T-cell (primary cell): ENCODE measurements at places on chromosomes 4 and X.

DNA sequence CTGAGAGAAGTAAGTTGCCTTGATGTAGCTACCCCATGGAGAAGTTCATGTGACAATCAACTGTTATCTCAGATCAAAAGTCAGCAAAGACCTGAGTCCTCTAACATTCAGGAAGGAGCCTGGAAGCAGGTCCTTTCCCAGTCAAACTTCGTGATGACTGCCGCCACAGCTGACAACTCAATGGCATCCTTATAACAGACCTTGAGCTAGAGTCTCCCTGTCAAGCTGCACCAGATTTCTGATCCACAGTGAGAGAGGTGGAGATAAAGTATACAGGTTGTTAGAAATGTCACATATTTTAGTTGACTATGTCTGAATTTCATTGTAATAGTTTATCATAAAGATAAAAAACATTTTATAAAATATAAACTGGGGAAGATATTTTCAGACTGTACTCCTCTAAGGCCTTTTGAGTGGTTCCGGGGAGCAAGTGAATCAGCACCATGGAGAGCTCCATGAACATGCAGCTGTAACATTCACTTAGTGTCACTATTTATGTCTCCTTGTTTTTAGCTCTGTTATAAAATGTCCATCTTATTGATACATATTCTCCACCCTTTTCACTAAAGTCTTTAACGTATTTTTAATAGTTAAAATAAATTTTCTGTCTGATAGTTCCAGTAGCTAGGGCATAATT lies 1653.5 kb upstream of the AGA start:
- no peak for DNase-seq

GRCh38 chr4:187238646-187239045 lies 515.0 kb upstream of the FAT1 start:
- no peak for DNase-seq

- DNase-seq = no peak
These were observed 72.3 kb upstream of the TNMD start for GRCh38 chrX:100512471-100512870.

- no peak for DNase-seq
These were observed 975.4 kb upstream of the NDST4 start for GRCh38 chr4:116088771-116089170.

- DNase-seq = no peak
These were observed 215.5 kb downstream of the SPATA18 start for GRCh38 chr4:52266537-52267137.

- DNase-seq = no peak
These were observed 78.4 kb downstream of the PWWP3B start for GRCh38 chrX:106246511-106246910.

DNA sequence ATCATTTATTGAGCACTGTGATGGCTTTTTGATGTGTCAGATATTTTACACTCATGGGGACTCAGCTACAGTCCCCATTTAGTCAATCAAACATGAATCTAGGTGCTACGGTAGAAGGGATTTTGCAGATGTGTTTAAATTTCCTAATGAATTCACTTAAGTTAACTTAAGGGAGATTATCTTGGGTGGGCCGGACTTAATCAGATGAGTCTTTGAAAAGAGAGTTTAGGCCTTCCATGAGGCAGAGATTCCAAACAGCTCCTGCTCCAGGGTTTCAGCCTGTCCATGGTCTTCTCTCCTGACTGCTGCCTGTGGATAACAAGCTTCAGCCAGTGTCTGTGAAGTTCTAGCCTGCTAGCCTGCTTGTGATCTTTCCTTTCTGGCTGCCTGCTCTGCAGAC lies 202.4 kb downstream of the IDS start:
- DNase-seq = no peak

DNA sequence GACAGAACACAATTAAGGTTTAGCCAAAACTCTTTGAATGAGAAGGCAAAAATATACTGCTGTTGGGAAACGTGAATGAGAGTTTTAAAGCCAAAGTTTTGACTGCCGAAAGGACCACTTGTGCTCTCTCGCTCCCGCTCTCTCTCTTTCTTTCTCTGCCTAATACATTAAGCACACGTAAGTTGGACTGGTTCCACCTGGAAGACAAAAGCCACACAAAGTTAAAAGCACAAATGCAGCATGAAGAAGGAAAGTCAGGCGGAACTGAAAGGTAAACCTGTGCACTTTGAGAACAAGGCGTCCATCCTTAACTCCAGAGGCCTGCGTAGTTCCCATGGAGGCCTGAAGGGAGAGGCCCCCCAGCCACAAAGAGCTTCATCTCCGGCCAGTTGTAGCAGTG lies 1.9 kb downstream of the DCAF12L2 start:
- DNase-seq = no peak

GRCh38 chr4:2881431-2881830 lies 37.8 kb downstream of the ADD1 start:
- no peak for DNase-seq

DNA sequence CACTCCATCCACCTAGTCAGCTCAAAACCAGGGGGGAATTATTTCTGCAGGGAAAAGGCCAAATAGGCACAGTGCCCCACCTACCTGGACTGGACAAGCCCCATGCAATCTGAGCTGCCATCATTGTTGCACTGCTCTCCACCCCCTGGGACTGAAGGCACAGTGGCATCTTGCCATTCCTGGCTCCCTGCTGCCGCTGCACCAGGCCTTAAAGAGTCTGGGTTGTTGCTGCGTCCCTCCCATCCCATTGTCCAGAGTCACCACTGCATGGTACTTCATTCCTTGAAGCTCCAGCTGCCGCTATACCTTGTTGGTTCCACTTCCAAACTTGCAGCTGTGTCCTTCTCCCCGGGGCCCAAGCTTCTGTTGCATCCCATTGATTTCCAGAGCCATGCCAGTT lies 629.7 kb downstream of the STIM2 start:
- no peak for DNase-seq

- no peak for DNase-seq
These were observed 1624.8 kb upstream of the TENM3 start for GRCh38 chr4:180618396-180618795.

GRCh38 chr4:102466298-102466697 lies 34.9 kb upstream of the NFKB1 start:
- no peak for DNase-seq

GRCh38 chrX:82961129-82961528 lies 547.0 kb upstream of the POU3F4 start:
- no peak for DNase-seq

GRCh38 chrX:56803850-56804681 lies 75.0 kb downstream of the NBDY start:
- DNase-seq = no peak

- DNase-seq = no peak
These were observed 1.9 kb downstream of the STOX2 start for GRCh38 chr4:183906739-183907651.

- DNase-seq = no peak
These were observed 174.9 kb downstream of the ADAMTS3 start for GRCh38 chr4:72394012-72394663.

GRCh38 chr4:122689972-122690371 lies 42.5 kb upstream of the BBS12 start:
- no peak for DNase-seq

- no peak for DNase-seq
These were observed 45.4 kb downstream of the MBNL3 start for GRCh38 chrX:132443196-132444135.

- DNase-seq = no peak
These were observed 52.1 kb downstream of the PDGFRA start for GRCh38 chr4:54281054-54281766.

DNA sequence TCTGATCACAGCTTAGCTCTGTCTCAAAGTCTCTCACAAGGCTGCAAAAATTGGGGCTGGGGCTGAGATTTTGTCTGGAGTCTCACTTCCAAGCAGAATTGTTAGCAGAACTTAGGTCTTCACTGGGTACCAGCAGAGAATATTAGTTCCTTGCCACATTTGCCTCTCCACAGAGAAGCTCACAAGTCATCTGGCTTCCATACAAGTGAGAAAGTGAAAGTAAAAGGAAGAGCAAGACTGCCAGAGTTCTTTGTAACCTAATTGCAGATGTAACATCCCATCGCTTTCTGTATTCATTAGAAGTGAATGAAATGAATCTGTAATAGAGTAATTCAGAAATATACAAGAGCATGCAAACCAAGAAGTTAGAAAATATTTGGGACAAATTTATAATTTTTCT lies 624.1 kb upstream of the GNPDA2 start:
- no peak for DNase-seq

GRCh38 chr4:83189631-83190136 lies 75.2 kb upstream of the PLAC8 start:
- no peak for DNase-seq

DNA sequence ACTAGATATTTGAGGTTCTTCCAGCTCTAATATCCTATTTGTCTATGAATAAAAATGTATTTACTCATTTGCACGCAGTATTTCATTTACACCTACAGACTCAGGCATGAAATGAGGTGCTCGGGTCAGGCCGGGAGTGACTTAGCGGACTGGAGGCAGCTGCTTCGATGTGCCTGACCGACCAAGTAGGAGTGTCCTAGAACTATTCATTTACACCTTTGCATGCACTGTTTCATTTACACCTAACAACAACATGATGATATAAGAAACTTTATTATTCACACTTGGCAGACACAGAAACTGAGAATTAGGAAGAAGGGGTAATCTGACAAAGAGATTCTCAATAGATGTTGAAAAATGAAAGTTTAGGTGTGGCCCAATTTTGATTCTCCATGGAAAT lies 28.7 kb upstream of the FAT1 start:
- DNase-seq = no peak

GRCh38 chr4:20698382-20698781 lies 1.9 kb upstream of the PACRGL start:
- DNase-seq = no peak
